HepG2 (cell line): ENCODE measurements at places on chromosomes 16 and 17.

- DNase-seq: no peak
These were observed 11.2 kb upstream of the SMTNL2 start for GRCh38 chr17:4573115-4573514.

GRCh38 chr16:57358086-57358420 is 530 bp upstream of the CCL22 start:
- no peak for DNase-seq

- no peak for DNase-seq
These were observed 581.0 kb downstream of the KCNJ18 start for GRCh38 chr17:22273308-22273707.

GRCh38 chr17:63550817-63551639 is 751 bp downstream of the DCAF7 start:
- DNase-seq: peak; percentile 66

- no peak for DNase-seq
These were observed 22.2 kb upstream of the DNAH17 start for GRCh38 chr17:78599419-78599818.

DNA sequence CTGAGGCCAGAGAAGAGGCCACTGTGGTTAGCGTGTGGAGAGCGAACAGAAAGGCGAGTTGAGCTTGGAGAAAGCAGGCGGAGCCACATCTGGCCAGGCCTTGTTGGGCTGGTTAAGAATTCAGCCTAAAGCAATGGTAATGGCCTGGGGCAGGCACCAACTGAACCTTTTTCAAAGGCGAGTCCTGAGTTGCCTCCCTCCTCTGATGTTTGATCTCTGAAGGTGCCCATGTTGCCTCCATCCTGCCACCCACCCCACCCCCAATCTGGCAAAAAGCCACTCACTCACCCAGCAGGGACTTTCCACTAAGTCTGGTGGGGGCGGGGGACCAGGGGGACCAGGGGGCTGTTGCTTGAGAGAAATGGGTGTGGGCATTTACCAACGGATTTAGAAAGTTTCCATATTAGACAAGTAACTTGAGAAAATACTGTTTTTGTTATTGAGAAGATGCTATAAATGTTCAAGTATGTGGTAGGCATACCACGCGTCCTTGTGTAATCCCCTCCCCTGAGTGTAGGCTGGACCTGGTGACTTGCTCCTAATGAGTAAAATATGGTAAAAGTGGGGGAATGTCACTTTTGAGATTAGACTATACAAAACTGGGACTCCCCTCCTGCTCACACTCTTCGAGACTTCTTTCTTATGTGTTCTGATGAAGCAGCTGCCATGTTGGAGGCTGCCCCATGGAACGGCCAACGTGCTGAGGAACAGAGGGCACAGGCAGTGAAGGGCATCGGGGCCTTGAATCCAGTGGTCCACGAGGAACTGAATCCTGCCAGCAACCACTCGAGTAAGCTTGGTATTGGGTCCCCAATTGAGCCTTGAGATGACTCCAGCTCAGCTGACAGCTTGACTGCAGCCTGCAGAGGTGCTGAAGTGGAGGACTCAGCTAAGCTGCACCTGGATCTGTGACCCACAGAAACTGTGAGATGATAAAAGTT is 29.9 kb upstream of the TNS4 start:
- no peak for DNase-seq

GRCh38 chr17:82799591-82799990 is 40.2 kb downstream of the ZNF750 start:
- DNase-seq: no peak

DNA sequence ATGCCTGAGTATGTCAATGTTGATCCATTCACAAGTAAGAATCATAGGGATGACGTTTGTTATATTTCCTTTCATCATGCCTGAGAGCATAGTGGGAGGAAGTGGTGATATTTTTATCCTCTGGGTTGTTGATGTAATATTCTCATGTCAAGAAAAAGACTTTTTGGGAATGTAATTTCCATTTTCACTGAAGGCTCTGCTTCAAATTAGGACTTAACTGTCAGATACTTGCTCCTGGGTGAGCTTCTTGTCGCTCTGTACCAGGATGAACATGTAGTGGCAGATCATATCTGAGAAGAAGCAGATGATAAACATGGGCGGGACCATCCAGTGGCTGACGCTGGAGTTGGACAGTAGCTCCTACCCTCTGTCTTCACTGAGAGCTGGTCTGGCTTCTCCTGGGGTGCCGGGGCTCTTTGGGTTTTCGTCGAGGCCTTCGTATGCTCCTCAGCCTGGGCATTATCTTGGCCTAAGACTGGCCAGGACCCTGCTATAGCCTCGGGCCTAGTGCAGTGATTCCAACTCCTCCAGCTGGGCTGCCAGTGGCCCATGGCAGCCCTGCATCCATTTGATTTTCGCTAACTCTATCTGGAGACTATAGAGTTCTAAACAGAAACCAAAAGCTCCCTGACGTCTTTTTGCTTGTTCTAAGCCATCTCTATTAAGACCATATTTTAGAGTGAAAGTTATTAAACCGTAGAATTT is 19.7 kb downstream of the CYB5B start:
- DNase-seq: no peak

GRCh38 chr16:25279491-25279890 is 21.8 kb upstream of the ZKSCAN2 start:
- no peak for DNase-seq

GRCh38 chr16:9633844-9634243 is 542.4 kb downstream of the HAPSTR1 start:
- DNase-seq: no peak

DNA sequence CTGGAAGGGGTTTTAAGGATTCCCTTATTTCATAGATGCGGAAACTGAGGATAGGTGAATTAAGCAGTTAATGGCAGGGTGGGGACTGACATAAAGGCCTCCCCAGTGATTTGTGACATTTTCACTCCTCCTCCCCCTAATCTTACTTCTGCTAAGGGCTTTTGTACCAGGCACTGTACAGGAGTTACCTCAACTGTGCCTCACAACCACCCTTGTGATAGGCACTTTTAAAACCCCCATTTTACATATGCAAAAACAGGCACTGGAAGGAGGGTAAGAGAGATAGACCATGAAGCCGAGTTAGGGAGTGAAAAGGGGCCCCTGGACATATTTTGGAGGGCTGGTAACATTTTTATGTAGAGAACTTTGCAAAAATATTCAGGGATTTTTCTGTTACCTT is 862 bp upstream of the GDE1 start:
- DNase-seq: no peak

GRCh38 chr17:40848583-40849235 is 18.3 kb downstream of the KRT12 start:
- DNase-seq: no peak

DNA sequence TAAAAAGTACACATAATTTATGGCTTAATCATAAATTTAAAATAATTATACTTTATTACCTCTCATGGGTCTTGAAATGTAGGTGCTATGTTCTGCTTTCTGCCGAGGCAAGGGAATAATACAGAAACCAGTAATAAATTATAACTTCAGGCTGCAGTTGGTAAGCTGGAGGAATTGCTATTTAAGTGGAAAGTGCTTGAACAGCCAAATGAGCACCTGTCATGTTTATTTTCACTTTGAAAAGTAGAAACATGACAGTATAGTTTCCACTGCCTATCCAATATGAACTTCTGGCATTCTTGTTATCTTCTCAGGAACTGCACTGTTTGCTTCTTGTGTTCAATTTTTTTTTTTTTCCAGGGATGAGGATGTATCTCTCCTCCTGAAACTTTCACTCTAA is 146.0 kb downstream of the FTO start:
- DNase-seq: no peak

- DNase-seq: peak; percentile 95
These were observed 3.2 kb downstream of the MPV17L start for GRCh38 chr16:15398618-15399316.

GRCh38 chr16:89620406-89620841 is 7.0 kb downstream of the DPEP1 start:
- no peak for DNase-seq

- DNase-seq: no peak
These were observed 48.8 kb downstream of the MYH11 start for GRCh38 chr16:15808071-15808470.

DNA sequence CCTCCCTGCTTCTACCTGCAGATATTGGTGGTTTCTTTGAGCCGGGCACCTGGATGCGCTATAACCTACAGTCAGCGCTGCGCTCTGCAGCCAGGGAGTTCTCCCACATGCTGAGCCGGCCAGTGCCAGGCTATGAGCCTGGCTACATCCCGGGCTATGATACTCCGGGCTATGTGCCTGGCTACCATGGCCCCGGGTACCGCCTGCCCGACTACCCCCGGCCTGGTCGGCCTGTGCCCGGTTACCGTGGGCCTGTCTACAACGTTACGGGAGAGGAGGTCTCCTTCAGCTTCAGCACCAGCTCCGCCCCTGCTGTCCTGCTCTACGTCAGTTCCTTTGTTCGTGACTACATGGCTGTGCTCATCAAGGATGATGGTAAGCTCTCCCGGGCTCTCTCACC is 13.2 kb downstream of the CNTNAP1 start:
- no peak for DNase-seq

DNA sequence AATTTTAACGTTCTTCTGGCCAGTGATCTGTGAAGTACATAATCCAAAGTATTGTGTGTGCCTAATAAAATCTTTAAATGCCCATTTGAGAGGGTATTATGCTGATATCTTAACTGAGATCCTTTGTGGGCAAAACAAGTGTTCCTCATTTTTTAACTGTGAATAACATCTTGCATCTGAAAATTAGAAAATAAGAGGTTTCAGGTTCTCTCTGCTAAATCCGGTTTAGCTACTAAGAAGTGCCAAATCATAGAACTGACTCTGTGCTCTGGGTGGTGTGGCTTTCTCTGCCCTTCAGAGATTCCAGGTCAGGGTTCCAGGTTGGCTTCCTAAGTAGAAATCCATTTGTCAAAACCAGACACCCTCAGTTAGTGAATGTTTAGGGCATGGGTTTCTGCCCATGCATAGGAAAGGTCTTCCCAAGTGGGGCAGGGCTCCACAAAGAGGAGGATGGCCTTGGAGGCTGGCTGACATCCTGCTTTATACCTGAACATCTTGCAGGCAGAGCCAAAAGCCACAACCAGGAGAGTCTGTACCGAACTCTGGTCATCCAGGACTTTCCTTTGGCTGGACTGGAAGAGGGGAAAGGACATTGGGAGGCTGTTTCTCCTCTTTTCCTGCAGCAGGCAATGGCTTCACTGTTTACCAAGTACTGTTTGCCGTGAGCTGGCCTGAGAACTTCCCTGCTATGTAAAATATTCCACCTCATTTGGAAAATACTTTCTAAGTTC is 8.5 kb downstream of the ALDH3A2 start:
- DNase-seq: peak; percentile 56

DNA sequence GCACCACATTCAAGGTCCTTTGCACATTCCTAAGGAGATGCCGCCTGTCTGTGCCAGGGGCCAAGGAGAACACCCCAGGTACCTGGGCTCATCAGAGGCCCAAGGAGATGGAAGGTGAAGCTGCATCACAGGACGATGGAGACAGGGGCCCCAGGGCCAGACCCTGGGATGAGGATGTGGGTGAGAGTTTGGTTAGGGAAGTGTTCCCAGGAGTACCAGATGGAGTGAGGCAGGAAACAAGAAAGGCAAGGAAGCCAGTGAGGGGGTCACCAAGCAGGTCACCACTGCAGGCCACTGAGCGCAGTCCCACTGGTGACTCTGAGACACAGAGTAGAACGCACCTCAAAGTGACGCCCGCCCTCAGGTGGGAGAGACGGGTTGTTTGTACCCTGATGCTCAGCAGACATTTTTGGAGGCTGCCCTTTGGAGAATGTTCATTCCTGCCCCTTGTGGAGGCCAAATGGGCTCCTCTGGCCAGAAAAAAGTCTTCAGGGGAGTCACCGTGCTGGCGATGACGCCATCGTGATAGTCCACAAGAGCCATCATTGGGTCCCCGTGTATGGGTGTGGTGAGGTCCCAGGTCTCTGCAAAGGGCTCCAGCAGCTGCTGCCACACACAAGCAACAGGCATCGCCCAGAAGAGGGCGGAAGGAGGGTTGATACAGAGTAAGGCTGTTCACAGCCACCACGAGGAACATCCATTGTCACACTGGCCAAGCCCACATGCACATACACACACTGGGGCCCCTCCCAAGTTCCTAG is 57.5 kb downstream of the BEAN1 start:
- DNase-seq: no peak

DNA sequence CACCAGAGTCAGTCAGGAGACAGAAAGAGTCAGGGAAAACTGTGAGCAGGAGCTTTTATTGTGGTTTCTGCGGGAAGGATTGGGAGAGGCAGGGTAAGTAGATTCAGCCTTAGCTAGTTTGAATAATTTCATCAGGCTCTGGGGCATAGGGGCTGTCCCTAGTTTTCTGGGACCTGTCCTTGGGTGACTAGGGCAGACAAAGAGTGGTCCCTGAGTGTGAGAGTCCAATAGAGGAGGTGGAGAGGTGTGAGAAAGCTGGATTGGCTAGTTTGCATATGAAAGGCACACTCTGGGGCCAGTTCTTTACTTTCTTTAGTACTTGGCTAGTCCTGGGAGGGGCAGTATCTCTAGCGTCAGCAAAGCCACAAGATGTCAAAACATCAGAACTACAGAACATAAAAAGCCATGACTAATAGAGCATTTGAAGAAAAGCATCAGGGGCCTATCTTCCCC is 255.6 kb downstream of the HS3ST3A1 start:
- no peak for DNase-seq

- DNase-seq: peak; percentile 81
These were observed 2.7 kb upstream of the HSD11B2 start for GRCh38 chr16:67428146-67428731.

GRCh38 chr16:29663807-29664090 is 702 bp downstream of the SPN start:
- DNase-seq: no peak

- no peak for DNase-seq
These were observed 26.6 kb downstream of the GSE1 start for GRCh38 chr16:85639529-85640253.

DNA sequence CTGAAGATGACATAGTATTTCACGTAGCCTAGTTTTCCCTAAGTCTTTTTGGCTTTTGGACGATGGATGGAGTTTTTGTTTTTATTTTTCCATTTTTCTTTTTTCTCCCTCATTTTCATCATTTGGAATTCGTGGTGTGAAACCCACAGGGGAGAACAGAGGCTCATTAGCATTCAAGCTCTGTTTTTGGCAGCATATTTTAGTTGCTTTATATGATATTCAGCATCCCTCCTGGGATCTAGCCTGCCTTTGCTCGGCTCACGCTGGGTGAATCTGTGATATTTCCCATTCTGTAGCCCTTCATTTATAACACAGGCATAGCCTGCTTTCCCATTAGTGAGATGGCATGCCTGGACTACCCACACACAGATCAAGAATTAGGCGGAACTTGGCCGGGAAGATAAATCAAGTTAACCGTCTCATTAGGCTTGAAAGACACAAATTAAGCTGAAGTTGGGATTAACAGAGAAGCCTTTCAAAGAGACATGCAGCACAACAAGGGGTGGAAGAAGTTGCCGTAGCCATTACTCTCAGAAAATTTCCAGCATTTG is 20.1 kb upstream of the CLEC19A start:
- no peak for DNase-seq

DNA sequence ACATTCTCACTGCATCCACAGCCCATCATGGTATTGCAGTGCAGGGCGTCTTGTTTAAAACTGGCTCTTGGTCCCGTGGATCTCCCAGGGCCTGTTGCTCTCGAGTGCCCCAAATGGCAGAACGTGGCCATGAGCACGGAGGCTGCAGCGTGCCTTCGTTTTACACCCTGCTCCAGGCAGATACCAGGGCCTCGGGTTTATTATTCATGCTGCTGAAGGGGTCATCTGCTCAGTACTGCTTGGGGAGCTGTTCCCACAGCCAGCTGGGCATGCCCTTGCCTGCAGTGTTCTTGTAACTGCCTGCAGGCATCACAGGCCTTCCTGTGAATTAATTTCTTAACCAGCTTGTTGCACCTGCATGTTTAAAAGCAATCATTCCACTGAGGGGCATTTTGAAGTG is 129.7 kb upstream of the CHMP6 start:
- DNase-seq: no peak

- no peak for DNase-seq
These were observed 3.8 kb downstream of the WFDC1 start for GRCh38 chr16:84298376-84298899.
